Activated T-cell treated with anti-CD3 and anti-CD28 coated beads, Interleukin-2, amount 50 U/mL, for 48 hours (primary cell): ENCODE measurements at places on chromosomes 5 and 9.

DNA sequence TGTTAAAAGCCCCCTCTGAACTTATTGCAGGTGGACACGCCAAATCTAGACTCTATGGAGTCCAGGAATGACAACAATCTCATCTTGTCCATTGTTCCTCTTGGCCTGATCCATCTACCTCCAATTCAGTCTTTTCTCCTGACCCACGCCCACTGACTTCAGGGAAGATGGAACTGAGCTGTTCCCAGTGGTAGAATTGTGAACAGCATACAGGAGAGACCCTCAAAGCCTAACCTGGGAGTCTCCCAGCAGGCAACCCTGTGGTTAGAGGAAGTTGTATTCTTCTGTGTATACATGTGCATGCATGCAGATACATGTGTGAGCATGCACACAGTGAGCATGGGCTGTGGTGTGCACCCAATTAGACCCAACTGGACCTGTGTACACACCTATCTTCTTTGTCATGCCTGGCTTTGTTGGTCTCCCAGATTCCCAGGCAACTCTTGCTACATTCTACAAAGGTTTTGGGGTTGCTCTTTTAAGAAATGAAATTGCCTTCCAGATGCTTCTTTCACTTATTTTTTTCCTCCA is 286.0 kb downstream of the ZSWIM6 start:
- DNase-seq: no peak

DNA sequence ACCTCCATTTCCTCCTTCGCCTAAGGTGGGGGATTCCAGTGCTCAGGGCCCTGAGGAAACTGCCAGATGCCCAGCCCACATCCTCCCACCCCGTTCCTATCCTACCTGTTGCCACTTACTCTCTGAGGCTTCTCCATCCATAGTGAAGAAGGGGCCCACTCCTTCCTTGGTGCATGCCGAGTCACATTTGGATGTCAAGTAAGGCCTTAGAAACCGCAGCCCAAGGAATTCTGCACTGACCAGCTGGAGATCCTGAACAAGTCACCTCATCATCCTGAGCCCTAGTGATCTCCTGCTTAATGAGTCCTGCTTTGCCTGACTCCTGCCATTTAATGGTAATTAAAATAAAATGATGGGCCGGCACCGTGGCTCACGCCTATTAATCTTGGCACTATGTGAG is 6.7 kb upstream of the TNIP1 start:
- no peak for DNase-seq

DNA sequence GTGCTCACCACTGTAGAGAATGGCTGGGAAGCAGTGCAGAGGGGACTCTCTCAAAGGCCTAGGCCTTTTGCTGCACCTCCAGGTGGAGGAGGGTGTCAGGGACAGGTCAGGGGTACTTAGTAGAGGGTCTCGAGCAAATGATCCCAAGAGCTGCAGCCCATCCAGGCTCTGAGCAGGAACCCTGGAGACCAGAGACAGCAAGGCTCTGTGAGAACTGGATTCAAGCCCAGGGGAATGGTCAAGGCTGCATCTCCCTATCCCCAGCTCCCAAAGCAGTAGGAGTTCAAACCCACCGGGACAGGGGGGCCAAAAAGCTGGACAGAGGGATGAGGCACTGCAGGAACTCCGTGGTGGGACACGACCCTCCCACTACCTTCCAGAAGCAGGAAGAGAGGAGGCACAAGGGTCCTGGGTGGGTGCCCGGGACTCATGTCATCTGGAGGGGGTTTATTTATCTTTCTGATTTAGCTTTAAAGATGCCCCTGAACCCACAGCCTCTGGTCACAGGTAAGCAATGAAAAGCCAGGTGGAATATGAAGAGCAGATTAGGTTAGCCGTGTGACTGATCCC is 124.8 kb downstream of the MVB12B start:
- no peak for DNase-seq

DNA sequence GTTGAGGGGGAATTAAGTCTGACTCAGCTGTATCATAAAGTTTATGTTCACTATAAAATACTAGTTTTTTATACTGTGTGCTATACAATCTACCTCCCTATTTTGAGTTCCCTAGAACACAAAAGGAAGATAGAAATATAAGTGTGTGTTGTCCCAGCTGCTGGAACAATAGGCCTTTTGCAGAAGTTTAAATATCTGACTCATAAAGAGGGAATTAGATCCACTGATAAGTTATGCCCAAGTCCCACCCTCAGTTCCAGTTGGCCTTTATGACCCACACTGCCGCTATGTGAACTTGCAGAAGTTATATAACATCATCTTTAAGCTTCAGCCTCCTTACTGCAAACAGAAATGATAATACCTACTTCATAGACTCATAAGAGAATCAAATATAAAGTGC is 88.5 kb upstream of the DAB2 start:
- no peak for DNase-seq

DNA sequence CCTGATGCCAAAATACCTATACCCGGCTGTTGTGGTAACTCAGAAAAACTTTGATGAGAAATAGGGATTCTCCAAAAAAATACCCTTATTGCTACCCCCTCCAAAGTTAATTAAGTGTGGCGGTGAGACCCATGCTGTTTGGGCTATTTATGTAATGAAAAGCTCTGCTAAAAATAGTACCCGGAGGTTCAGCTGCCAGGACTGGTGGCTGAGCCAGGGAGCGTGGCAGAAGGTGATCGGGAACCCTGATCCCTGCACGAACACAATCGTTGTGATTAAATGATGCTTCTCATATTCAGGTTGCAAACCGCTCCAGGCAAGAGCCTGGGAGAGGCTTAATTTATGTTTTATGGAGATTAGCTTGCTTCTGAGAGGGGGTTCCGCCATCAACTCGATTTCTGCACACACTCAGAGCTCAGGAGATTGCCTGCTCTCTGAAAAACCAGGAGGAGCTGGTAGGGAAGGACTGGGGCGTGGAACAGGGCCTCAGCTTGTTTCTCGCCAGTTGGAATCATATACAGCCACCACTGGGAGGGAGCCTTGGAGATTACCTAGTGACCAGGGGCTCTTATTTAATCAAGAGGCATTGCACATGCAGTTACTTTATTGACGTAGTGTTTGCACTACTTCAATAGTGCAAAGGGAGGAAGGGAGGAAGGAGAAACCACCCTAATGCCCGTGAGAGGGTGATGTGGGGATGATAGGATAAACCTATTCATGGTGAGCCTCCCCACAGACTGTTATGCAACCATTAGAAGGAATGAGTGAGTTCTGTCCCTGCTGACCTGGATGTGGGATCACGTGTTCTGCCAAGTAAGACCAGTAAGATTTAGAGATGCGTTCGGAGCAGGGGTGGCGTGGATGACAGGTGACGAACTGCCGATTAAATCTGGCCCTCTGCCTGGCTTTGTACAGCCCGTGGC is 23.4 kb downstream of the HRH2 start:
- DNase-seq: no peak
